Stimulated activated CD4-positive, alpha-beta T cell treated with anti-CD3 and anti-CD28 coated beads, Interleukin-4, amount 100 ng/mL, for 48 hours (primary cell): ENCODE measurements at places on chromosomes 13 and 19.

GRCh38 chr13:59384154-59384553 lies 779.6 kb downstream of the DIAPH3 start:
- no peak for DNase-seq

DNA sequence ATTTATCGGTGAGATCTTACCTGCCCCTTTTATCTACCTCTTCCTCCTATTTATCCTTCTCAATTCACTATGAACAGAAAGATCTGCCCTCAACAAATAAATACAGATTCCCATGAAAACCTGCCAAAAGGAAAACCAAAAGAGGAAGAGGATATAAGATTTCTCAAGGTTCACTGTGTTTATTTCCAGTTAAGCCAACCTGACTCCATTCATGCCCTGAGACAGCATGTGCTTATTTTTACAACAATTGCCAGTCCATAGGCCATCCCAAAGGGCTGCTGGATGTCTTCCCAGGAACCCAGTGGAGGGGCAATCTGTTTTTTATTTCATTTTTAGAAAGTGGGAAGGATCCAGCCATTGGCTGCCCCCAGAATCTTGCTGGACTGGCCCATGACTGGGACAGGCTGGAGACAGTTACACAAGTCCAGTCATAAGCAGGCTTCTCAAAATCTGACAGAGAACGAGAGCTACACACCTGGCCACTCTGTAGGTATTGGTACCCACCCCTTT lies 209.1 kb downstream of the IRS2 start:
- no peak for DNase-seq

DNA sequence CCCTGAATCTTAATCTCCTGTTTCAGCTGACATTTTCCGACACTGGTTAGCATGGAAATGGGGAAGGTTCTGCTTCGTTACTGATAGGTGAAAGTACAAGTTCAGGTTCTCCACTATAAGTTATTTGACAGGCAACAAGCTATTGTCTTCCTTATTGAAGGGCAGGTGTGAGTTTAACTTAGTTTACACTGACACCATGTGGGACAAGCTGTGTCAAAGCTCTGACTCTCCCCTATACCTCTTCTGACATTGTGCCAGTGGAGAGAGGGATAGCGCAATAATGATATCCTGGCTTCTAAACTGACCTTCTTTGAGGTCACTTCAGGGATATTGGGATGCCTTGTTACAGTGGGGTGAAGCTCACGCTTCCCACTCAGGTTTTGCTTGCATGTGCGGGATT lies 587.0 kb upstream of the SLITRK5 start:
- no peak for DNase-seq

GRCh38 chr13:47146991-47147811 lies 250.3 kb upstream of the HTR2A start:
- DNase-seq = no peak

GRCh38 chr13:49452725-49453457 lies 8.8 kb downstream of the SETDB2 start:
- DNase-seq = no peak

GRCh38 chr19:31666126-31666525 lies 316.9 kb upstream of the TSHZ3 start:
- DNase-seq = no peak

DNA sequence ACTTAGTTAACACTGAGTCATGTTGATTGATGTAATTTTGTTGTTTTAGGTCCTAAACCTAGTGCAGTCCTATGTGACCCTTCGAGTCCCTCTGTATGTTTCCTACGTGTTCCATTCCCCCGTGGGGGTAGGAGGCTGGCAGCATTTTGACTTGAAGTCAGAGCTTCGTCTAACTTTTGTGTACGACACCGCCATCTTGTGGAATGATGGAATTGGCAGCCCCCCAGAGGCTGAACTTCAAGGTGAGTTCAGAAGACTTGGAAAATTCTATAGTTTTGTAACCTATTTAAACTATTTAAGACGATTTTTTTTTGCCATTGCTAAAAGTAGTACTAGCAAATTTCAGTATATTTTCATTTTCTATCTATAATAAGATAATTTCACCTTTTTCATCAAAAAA lies 117.9 kb downstream of the STOML3 start:
- DNase-seq = peak; percentile 11

- no peak for DNase-seq
These were observed 2.5 kb downstream of the LIPE start for GRCh38 chr19:42424712-42425131.

- DNase-seq = no peak
These were observed 868 bp upstream of the UBAC2 start for GRCh38 chr13:99199541-99200431.

DNA sequence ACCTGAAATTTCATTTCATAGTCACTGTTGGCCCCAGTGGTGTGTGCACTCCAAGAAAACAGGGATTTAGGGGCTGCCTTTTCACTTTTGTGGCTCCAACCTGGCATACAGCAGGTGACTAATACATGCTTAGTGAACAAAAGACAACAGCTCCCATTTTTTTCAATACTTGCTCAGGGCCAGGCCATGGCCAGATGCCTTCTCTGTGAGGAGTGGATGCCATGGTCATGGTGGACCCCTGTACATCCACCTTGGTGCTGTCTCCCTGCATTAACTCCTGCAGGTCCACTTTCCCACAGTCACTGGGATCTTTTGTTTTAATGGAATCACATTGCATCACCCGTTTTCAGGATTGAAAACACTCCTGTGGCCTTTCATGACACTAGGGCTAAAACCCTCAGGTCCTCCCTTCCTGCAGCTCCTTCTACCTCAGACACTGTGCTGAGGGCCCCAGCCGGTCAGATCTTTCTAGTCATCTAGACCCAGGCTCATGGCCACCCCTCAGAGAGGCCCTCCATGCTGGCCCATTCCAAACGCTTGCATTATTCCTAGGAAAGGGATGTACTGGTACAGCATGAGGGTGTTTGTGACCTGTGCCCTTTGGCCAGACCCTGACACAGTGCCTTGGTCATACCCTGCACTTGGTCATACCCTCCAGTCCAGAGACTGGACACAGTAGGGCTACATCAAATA lies 1.2 kb upstream of the TMEM147 start:
- no peak for DNase-seq

DNA sequence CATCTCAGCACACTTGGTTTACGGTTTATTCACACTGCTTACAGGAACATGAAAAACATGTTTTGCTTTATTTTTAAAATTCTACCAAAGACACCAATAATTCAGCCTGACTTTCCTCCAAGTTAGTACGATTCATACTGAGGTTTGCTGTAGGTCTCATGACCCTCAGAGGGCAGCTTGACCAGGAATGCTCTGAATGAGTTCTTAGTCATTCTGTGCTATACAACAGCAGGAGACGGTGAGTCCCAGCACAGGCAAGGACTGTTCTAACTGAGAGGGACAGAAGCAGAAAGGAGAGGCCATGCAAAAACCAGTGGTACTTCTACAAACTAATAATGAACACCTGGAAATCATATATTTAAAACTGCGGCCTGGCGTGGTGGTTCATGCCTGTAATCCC lies 6.4 kb downstream of the GRTP1 start:
- no peak for DNase-seq

DNA sequence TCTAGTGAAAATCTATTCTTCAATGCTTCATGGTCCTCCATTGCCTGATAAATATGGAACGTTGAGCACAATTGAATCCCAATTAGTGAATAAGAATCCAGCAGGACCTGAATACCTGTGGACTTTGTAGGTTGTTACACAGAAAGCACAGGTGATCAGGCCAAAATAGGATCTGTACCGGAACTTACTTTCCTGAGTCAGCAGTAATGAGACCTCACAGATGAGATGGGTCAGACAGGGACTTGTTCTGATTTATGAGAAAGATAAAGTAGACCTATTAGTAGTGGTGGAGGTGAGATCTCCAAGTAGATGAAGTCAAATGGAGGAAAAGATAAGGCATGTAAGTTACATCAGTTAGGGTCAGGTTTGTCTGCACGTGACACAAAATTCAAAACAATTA lies 351.1 kb downstream of the MTUS2 start:
- no peak for DNase-seq

GRCh38 chr13:30639671-30640070 lies 22.0 kb downstream of the USPL1 start:
- DNase-seq = no peak

GRCh38 chr19:51448011-51448410 lies 10.2 kb downstream of the SIGLEC8 start:
- no peak for DNase-seq

DNA sequence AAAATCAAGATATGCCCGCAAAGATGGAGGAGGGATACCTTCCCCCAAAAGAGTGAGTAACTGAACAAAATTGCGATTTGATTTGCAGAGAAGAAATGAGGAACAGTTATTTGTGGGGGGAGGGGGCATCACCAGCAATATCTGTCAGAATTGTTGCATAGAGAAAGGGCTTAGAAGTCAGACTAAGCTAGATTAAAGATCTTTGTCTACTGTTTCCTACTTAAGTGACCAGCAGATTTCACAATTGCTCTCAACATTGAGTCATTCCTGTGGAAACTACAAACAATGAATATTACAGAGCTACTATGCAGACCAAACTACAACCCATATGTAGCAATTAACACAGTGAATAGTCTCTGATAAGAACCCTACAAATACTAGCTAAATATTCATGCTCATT lies 27.4 kb downstream of the FPR3 start:
- DNase-seq = no peak

DNA sequence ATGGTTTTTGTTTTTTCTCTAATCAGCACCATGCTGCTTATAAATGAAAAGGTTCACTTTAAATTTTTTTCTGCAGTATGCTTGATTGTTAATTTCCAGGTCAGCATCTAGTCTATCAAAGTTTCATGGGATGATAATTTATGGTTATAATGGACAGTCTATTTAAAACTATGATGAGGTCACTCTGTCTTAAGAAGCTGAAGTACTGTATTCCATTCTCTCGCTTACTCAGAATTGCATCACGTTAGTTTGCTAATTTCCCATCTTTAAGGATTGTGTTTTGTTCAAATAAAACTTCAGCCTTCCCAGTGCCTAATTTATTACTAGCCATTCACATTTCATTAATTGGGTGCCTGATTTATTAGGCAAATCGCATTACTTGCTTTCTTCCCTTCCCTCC lies 94.3 kb downstream of the GPC6 start:
- DNase-seq = no peak

DNA sequence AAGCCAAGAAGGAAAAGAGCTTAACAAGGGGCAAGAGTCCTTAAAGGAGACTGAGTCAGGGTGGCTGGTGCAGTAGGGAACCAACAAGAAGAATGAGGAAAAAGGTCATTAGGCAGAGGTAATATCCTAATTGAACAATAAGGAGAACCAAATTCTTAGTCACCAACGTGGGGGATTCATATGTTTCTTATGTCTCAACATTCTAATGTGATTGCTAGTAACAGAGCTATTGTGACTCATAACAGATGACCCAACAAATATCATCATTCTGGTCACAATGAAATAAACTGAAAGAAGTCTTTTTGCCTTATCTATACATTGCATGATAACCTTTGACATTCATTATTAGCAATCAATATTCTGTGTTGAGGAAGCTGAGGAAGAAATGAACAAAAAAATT lies 101.6 kb downstream of the RAP2A start:
- no peak for DNase-seq

GRCh38 chr19:49553451-49554271 lies 25.9 kb downstream of the RCN3 start:
- DNase-seq = peak; percentile 55

- no peak for DNase-seq
These were observed 81.8 kb upstream of the CLDN10 start for GRCh38 chr13:95470574-95471366.

DNA sequence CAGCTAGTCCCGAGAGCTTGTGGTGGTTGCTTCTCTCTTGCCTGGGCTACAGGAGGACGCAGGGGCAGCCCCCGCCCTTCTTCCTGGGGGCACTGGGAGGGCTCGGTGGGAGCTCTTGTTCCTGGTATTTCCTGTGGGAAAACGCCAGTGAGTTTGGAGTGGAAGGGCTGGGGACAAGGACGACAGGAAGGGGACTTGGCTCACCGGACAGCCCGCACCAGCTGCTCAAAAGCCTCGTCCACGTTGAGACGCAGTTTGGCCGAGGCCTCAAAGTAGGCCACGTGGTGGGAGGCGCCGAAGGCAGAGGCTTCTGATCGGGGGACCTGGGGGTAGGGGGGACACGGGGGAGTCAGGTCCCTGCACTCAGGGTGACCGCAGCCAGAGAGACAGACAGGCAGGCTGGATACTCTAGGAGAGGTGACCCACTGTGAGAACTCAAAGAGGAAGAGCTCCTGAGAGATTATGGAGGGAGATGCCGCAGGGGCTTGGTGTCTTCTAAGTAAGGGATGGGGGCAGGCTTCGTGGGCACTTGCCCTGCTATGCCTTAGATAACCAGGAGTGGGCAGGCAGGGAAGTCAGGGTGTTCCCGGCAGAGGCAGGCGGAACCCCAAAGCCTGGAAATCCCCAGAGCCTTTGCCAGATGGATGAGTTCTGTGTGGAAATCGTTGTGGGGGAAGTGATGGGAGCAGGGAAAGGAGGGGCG lies 4.3 kb downstream of the RRAS start:
- DNase-seq = no peak

DNA sequence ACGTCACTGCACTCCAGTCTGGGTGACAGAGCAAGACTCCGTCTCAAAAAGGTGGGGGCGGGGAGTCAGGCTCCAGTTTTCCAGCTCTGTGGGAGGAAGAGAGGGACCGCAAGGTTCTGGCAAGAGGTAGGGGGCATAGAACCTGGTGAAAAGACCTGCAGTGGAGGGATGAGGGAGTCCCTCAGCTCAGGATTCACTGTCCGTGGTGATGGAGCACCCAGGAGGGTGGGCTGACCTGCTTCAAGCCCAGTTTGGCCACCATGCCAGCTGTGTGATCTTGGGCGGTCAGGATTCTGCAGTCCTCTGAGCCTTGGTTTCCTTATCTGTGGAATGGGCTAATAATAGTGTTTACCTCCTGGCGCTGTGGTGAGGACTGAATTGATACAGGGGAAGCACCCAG lies 21.2 kb downstream of the SLC8A2 start:
- DNase-seq = no peak

- DNase-seq = peak; percentile 57
These were observed 4.8 kb upstream of the TM9SF2 start for GRCh38 chr13:99496184-99497142.

DNA sequence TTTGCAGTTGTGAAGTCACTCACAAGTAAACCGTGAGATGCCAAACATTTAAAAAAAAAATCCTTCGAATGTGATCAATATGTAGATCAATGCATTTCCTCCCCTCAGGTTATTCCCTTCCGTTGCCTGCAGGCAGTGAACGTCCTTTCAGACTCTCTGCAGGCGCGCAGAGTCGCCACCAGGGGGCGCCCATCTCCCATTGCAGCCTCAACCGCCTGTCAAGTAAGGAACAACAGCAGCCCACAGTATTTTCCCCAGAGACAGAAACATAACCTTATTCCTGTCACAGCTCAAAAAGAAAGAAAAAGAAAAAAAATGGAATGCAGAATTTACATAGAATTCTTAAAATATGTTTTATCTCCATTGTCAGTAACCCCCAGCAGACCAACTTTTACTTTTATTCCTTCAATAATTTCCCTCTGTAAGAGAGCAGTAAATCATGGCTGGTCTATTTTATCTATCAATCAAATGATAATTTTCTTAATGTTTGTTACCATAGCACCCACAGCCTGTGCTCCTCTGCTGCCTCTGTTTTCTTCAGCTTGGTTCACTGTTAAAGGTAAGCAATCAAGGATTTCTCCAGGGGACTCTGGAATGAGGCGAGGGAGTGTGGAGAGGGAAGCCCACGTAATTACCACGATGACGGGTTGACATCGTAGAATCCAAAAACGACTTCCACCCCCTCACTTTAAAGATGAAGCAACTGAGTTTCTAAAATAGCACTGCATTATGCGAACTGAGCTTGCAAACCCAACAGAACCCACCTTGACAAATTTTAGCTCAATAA lies 637.6 kb upstream of the ARGLU1 start:
- DNase-seq = peak; percentile 50

- DNase-seq = no peak
These were observed 58.6 kb downstream of the LMO7 start for GRCh38 chr13:75694722-75695121.

GRCh38 chr13:23377579-23377978 lies 55.9 kb downstream of the SACS start:
- DNase-seq = no peak
